ENCODE measurements at places on chromosomes 2 and 18.

DNA sequence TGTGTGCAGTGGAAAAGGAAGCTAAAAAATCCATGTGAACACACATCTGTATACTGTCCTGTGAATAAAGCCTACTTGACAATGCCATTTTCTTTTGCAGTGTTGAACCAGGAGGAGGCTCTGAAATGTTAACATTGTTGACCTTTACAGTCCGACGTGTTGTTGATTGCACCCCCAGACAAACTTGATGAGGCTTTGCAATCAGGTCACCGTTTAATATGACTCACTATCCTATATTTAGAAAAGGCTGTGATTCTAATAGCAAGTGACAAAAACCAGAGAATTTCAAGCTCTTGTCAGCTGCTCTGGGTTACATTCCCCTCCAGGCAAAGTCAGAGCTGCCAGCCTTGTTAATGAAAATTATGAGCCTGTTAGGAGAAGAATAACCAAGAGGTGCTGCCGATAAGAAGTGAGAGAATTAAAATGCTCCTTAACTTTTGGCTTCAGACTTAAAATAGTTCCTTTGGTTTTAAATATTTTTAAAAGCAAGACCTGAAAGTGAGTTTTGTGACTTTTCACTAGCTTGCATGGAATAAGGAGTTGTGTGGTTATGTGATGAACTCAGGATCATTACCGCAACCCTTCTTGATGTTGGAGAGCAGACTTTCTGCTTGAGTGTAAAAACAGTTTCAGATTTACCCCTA, 162.1 kb downstream of the QPCT start:
- DNase-seq: peak; percentile 35

GRCh38 chr2:10971888-10972260, 60.1 kb downstream of the KCNF1 start:
- DNase-seq: no peak

GRCh38 chr2:26786207-26787028, 562 bp downstream of the CENPA start:
- DNase-seq: no peak

DNA sequence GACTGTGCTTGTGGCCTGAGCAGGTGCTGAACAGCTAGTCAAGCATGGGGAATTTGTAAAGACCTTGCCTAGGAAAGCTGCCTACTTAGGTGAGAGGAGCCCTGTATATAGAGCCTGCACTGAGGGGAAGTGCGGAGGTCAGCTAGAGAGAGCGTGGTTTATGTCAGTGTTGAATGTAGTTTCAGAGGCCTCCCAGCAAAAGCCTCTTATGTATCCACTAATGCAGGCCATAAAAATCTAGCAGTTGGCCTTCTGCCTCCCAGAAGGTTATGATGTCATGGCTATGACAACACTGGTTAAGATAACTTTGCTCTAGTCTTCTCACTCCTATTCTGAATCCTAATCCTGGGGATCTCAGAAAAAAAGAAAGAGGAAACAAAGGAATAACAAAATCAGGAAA, 88.9 kb downstream of the ASXL3 start:
- DNase-seq: no peak

- DNase-seq: no peak
Observed at GRCh38 chr2:160371251-160372009, 122.2 kb downstream of the RBMS1 start.
